ENCODE measurements at places on chromosomes 13 and 19.
A peak's percentile ranks its signal among the peaks of the same experiment; 100 is the strongest.

- DNase-seq, result no peak
Observed at GRCh38 chr13:105255472-105255871, 1280.0 kb downstream of the EFNB2 start.

DNA sequence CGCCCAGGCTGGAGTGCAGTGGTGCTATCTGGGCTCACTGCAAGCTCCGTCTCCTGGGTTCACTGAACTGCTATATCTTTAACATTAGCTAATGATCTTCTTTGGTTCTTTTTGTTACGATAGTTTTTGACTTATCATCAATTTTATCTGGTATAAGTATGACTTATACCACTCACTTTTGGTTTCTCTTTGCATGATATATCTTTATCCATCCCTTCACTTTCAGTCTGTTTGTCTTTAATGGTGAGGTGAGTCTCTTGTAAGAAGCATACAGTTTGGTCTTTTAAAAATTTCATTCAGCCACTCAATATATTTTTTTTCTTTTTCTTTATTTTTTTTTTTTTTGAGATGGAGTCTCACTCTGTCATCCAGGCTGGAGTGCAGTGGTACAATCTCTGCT lies 58.4 kb downstream of the ADGRE1 start:
- DNase-seq, result no peak

- DNase-seq, result no peak
Observed at GRCh38 chr13:35881360-35881759, 249.8 kb downstream of the DCLK1 start.

DNA sequence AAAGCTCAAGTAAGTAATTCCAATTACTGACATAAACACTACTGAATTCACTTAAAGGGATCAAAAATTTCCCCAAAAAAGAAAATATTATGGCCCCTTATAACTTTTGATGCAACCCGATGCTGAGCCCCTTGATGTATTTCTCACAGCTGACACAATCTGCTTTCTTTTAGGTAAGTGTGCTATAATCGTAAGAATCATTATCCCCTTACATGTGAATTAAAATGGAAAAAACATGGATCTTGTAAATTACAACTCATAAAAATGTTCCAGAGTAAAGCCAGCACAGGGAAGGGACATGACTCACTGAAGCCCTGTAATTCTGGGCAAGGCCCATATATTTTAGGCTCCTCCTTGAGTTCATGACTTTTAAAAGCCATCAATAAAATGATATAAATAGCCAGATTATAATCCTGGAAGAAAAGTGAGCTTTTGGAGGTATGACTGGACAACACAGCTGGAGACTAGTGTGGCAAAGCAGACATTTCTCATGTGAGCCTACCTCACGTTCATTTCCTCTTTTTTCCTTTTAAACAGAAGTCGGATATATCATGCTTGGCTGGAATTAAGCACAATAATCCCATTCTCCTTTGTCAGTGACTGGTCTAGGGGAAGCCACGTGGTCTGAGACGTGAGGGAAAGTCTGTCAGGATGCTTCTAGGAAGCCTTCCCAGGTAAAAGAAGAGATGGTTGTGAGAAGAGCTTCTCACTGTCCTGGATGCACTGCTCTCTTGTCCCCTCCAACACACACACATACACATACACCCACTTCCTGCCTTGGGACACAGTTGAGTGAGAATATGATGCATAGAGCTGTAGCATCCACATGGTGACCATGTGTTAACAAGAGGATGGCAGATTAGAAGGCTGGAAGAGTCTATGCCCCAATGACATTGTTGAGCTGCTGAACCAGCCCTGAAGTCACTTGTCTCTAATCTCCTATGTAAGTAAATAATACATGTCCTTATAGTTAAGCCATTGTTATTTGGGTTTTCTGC lies 165.4 kb downstream of the RGCC start:
- DNase-seq, result no peak

GRCh38 chr13:22336460-22336859 lies 665.6 kb downstream of the FGF9 start:
- DNase-seq, result no peak

DNA sequence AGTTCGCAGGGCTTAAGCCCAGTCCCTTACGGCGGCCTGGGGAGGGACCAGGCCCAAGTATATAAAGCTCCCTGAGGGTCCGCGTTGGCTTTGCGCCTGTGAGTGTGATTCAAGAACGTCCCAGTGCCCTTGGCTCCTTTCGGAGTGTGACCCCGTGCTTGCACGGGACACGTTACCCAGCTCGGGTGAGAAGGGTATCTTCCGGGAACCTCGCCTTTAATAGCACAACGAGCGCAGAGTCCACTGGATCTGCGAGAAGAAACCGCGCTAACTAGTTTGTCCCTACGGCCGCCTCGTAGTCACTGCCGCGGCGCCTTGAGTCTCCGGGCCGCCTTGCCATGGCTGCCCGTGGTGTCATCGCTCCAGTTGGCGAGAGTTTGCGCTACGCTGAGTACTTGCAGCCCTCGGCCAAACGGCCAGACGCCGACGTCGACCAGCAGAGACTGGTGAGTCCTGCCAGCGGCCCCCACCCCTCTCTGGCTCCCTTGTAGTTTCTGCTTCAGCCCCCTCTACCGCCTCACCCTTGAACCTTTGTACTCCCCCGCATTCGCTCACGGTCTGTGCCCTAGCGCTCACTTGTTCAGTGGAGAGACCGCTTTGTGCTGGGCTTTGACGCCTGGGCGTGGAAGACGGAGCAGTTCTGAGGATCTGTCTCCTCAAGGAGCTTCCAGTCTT lies at the start of gene DNAJC15:
Gene DNAJC15 (plus strand): TSS at position 298 of the 675 bp plus-strand sequence. CDS start 41 bp downstream, at position 339.
- peak; percentile 53 for DNase-seq

DNA sequence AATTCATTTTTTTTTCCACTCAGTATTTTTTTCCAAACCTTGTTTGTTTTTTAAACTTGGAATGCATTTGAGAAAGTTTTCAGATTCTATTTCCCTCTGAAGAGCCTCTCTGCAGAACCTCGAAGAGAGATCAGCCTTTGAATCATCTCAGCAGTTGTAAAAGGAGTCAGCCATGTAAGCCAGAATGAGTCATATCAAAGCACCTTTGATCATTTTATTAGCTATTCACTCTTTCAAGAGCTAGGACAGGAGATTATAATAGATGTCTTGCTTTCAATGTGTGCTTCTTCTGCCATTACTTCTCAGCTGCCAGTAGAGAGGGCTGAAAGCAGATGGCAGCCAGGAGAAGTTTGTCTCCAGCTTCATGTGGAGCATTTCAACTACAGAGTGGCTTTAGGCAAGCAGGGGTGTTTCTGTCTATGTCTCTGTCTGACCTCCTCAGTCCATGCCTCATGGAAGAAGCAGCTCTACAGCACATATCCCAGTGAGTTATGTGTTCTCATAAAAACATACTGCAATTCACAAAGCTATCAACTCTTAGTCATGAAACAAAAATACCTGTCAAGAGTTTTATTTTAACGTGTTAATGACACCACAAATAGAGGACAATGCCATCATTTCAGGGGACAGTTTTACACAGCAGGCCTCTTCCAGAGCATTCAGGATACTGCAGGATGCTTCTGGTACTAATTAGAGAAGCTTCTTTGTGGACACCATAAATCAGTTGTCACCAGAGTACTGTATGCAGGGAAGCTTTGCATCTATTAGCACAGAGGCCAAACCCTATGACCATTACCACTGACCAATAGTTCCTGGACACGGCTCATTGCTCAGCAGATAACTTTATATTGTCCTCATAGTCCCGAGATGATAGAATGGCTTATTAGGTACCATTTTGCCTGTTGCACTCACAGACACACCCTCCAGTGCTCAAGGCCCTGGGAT lies 94.3 kb downstream of the NHLRC3 start:
- DNase-seq, result peak; percentile 35

- DNase-seq, result no peak
Observed at GRCh38 chr13:74571811-74572210, 437.6 kb upstream of the KLF12 start.

DNA sequence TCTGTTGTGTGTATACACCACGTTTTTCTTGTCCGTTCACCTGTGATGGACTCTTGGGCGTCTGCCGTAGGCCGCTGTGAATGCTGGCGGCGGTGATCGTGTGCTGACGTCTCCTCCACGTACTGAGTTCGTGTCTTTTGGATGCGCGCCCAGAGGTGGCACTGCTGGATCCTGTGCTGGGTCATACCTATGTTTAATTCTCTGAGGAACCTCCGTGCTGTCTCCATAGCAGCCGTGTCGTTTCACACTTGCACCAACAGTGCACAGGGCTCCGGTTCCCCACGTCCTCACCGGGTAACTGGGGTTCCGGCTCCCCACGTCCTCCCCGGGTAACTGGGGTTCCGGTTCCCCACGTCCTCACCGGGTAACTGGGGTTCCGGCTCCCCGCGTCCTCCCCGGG lies 56.2 kb downstream of the ATP11A start:
- DNase-seq, result no peak

DNA sequence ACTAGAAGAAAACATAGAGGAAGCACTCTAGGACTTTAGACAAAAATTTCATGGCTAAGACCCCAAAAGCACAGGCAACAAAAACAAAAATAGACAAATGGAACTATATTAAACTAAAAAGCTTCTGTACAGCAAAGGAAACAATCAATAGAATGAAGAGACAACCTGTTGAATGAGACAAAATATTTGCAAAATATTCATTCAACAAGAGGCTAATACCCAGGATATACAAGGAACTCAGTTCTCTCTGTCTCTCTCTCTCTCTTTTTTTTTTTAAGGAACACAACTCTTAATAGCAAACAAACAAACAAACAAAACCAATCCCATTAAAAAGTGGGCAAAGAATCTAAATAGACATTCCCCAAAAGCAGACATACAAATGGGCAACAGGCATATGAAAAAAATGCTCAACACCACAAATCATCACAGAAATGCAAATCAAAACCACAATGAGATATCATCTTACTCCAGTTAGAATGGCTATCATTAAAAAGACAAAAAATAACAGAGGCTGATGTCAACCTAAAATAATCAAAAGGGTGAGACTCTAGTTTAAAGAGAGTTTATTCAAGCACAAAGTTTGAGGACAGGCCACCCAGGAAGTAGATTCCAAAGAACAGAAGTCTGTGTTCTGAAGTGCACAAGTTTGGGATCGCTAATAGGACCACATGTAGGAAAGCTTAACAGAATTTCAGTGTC lies 27.1 kb upstream of the SLC7A9 start:
- no peak for DNase-seq

DNA sequence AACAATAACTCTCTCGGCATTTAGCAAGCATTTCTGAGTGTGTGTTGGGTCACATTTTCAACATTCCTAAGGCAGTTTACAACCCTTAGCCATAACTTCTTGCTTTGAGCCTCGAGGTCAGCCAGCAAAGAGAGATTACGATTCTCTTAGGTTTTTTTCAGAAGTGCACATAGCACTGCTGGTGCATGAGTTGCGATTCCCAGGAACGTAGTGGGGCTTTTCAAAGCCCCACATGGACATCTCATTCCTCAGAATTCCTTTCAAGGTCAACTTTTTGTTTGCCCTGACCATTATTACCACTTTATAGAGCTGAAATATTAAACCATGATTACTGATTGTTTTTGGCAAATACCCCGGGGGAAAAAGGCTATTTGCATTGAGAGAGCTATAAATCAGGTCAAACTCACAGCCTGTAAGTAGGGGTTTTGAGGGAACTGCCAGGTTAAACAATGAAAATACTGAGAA lies 705.3 kb downstream of the GPC5 start:
- peak; percentile 66 for DNase-seq

- no peak for DNase-seq
Observed at GRCh38 chr13:39023316-39023715, 14.6 kb downstream of the PROSER1 start.

- DNase-seq, result no peak
Observed at GRCh38 chr19:869245-870177, 10.0 kb downstream of the CFD start.

DNA sequence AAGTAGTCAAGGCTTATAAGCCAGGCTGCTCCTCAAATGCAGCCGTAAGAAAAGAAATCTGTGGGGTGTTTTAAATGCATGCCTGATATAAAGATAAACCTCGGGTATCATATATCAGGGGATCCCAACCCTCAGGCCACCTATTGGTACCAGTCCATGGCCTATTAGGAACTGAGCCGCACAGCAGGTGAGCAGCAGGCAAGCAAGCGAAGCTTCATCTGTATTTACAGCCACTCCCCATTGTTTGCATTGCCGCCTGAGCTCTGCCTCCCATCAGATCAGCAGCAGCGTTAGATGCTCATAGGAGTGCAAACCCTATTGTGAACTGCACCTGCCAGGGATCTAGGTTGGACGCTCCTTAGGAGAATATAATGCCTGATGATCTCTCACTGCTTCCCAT lies 233.5 kb upstream of the SERP2 start:
- peak; percentile 93 for DNase-seq

- DNase-seq, result no peak
Observed at GRCh38 chr13:19153782-19154450, 27.7 kb downstream of the TUBA3C start.

DNA sequence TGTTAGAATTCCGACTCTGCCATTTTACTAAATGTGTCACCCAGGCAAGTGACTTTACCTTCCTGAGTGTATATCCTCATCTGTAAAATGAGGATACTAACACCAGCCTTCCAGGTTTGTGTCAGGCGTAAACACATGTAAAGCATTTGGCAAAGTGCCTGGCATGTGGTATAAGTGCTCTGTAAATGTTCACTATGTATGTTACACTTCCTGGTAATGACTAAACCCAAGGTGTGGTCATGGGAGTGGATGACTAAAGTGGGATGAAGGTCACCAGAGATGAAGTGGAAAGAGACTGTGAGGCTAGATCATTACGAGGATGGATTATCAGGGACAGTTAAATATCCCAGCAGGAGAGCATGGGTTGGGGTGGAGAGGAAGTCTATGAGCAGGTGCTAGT lies 25.6 kb downstream of the DEDD2 start:
- DNase-seq, result peak; percentile 93

DNA sequence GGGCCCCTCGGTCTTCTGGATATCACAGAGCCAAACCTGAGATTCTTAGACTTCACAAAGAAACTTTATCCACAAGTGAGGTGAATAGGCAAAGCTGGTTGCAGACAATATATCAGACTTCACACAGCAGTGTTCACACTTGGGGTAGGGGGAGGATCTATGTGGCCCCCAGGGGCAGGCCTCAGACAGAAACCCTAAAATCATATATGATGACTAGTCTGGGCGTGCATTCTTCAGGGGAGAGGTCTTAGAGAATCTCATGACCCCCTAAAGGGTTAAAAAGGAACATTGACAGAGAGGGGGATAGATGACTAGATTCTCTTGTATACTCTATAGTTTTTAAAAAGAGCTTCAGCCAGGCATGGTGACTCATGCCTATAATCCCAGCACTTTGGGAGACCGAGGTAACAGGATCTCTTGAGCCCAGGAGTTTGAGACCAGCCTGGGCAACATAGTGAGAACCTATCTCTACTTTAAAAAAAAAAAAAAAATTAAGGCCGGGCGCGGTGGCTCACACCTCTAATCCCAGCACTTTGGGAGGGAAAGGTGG lies 2.8 kb downstream of the TYROBP start:
- no peak for DNase-seq

Data from NCI-H748 treated with DMSO at 0.1 percent for 48 hours (cell line).